ENCODE measurements at places on chromosomes 16 and 17.
A peak's percentile ranks its signal among the peaks of the same experiment; 100 is the strongest.

- DNase-seq, result peak; percentile 95
These were observed 536.9 kb upstream of the CDH11 start for GRCh38 chr16:65658787-65659220.

GRCh38 chr16:11350519-11350918 lies 5.3 kb downstream of the RMI2 start:
- DNase-seq, result no peak

DNA sequence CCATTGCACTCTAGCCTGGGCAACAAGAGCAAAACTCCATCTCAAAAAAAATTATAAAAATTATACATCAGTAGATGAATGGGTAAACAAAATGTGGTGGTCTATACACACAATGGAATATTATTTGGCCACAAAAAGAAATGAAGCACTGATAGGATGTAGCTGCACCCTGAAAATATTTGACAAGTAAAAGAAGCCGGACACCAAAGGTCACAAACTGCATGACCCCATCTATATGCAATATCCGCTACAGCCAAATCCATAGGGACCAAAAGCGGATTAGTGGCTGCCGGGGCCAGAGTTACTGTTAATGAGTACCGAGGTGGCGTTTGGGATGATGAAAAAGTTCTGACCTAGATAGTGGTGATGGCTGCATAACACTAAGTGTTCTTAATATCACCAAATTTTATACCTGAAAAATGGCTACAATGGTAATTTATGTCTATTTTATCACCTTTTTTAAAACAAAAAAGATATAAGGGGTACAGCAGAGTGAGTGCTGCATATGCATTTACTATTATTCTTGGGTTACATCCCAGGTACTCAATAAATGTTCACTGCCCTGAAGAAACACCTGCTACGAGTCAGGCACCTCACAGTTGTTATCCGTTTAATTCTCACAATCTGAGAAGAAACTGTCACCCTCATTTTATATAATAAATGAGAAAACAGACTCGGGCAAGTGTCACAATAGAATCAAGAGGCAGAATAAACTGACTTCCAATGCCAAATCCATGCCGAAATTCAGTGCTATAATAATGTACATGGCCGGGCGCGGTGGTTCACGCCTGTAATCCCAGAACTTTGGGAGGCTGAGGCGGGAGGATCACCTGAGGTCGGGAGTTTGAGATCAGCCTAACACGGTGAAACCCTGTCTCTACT lies 807 bp upstream of the HBQ1 start:
- no peak for DNase-seq

- no peak for DNase-seq
These were observed 727.8 kb downstream of the CDH11 start for GRCh38 chr16:64394061-64394460.

GRCh38 chr16:81077076-81077940 lies at the start of gene C16orf46:
Gene C16orf46 (minus strand): TSS chr16:81077238. CDS start chr16:81063955, 13,283 bp downstream.
- peak; percentile 90 for DNase-seq

DNA sequence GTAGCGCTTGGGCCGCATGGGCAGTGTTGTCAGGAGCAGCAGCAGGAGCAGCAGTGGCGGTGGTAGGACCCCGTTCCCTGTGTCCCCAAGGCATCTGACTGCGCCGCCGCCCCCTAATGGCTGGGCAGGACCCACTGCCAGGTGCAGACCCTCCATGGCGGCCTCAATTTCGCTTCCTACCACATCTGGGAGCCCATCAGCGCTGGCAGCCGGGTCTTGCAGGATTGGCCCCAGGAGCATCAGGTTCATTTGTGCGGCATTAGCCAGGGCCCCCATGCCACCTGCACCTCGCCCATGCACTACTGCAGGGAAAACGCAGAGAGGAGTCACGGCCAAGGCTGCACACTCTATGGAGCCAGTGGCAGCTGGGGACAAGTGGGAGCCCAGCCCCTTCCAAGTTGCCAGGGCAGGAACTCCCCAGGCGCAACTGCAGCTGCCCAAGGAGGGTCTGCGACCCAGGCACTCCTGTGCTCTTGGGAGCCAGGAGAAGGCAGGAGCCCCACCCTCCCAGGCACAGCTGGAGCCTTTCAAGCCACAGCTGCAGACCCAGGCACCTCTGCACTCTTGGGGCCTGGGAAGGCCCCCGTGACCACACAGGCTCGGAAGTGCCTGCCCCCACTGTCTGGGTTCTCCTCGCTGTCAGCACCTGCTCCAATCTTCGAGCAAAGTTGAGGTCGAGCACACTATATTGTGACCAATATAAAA lies 594.2 kb downstream of the KCNJ18 start:
- DNase-seq, result no peak

DNA sequence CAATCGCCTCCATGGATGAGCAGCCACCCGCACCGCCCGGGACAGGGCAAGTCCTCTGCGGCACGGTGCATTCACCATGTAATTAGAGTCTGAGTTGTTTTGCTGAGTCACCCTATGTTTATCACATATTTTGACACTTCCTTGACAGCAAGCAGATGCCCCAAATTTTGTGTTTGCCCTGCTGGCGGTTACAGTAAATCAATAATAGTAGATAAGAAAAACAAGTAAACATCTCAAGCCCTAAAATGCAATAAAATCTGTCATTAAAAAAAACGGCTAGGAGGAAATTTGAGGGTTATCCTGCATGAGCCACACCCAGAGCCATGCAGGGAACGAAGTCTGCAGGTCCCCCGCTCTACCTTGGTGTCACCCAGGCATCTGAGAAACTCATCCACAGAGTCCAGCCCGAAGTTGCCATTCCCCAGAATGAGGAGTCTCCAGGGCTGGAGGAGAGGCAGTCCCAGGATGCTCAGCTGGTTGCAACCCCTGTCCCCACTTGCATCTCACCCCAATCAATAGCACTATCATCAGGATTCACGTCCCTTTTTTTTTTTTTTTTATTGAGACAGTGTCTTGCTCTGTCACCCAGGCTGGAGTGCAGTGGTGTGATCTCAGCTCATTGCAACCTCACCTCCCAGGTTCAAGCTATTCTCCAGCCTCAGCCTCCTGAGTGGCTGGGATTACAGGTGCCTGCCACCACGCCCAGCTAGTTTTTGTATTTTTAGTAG lies 16.5 kb upstream of the ST6GALNAC1 start:
- DNase-seq, result peak; percentile 50

GRCh38 chr17:29597361-29598172 lies 4.6 kb downstream of the ANKRD13B start:
- DNase-seq, result no peak

- no peak for DNase-seq
These were observed 36.2 kb downstream of the SMG6 start for GRCh38 chr17:2267354-2267753.

GRCh38 chr17:1533661-1534325 lies 17.4 kb upstream of the INPP5K start:
- DNase-seq, result no peak

DNA sequence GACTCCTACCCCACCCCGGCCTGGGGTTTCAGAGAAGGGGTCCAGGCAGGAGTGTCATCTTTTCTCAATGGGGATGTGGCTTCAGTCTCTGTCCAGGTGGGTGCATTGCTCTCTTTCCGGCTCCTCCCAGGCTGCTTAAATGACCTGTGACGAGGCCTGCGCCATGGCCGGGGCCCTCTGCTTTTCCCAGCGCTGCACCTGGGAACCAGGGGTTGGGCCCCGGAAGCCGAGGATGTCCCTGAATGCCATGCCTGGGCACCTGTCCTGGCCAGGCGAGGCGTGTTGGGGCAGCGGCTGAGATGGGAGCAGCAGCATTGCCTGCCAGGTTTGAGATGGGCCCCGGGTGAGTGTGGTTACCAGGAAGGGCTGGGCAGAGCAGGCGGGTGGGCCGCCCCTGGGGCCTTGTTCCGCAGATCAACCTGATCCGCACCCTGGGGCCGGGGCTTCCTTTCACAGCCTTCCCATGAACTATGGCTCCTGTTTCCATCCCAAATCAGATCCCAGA lies 147.4 kb downstream of the SEC14L1 start:
- peak; percentile 22 for DNase-seq

DNA sequence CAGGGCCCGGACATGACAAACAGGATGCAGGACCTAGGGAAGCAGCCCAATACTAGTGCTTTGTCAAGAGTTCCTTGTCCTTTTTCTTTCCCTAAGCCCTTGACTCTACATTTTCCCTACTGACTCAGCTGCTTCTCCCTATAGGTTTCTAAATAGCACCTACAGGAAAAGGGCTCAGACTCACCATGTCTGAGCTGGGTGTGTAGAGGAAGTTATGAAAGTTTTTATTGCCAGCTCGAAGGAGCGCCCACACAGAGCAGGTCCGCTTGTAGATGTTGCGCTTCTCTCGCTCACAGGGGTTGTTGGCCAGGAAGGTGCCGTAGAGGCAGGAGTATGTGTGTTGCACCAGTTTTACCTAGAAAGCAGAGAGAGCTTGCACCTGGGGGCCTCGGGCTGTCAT lies 10.6 kb downstream of the MTMR4 start:
- DNase-seq, result no peak

- no peak for DNase-seq
These were observed 26.2 kb downstream of the WSCD1 start for GRCh38 chr17:6096201-6097004.

DNA sequence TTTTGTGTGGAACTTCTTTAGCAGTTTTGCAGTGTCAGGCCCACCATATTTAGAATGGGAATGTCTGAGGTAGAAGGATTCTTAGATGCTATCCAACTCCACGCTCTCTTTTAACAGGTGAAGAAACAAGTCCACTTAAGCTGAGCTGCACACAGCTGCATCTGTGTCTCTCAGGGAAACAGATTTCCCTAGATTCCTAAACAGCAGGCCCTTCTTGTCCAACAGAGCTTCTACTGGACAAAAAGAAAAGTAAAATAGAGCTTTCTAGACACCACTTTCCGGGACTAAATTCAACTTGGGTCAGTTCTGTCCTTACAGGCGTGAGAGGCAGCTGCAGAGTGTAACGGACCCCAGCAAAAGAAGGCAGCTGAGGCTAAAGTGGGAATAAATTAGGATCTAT lies 51.7 kb downstream of the SNX11 start:
- DNase-seq, result no peak

GRCh38 chr16:56600398-56600999 lies 7.9 kb upstream of the MT2A start:
- DNase-seq, result peak; percentile 68

GRCh38 chr17:82780971-82781893 lies 29.4 kb downstream of the TBCD start:
- DNase-seq, result no peak

DNA sequence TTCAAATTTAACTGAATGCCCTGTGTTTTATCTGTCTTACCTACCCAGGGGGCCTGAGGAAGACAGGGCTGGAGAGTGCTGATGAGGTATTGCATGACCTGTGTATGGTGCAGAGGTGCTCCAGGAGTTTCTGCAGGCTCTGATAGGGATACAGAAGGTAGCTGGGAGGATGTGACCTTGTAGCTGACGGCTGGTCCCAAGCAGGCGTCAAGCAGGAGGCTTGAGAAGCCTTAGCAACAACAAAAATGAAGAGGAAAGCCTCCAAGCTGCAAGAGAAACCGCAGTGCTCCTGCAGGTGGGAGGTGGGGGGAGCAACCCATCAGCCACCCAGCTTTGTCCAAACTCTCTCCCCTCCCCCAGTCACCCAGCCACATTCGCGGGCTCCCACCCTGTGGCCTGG lies 40.4 kb downstream of the LAT start:
- DNase-seq, result no peak

- DNase-seq, result peak; percentile 11
These were observed 1.9 kb downstream of the GLIS2 start for GRCh38 chr16:4317532-4318450.

GRCh38 chr17:48048384-48049126 lies 396 bp downstream of the NFE2L1 start:
- DNase-seq, result peak; percentile 90

DNA sequence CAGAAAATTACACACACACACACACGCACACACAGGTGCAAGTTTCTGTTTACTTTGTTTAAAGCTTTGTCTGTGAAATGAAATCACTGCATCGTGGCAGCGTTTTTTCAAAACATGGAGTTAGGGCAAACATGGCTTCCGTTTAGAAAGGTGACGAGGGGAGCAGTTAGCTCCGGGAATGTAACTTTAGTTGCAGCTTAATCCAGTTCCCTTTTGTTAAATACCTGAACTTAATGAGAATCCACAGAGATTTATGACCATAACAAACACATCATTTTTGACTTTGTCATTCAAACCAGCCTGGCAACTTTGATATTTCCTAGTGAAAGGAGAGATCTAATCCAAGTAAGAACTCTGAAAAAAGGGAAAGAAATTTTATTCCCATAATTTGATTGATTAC lies 12.1 kb downstream of the HS3ST3A1 start:
- peak; percentile 71 for DNase-seq

DNA sequence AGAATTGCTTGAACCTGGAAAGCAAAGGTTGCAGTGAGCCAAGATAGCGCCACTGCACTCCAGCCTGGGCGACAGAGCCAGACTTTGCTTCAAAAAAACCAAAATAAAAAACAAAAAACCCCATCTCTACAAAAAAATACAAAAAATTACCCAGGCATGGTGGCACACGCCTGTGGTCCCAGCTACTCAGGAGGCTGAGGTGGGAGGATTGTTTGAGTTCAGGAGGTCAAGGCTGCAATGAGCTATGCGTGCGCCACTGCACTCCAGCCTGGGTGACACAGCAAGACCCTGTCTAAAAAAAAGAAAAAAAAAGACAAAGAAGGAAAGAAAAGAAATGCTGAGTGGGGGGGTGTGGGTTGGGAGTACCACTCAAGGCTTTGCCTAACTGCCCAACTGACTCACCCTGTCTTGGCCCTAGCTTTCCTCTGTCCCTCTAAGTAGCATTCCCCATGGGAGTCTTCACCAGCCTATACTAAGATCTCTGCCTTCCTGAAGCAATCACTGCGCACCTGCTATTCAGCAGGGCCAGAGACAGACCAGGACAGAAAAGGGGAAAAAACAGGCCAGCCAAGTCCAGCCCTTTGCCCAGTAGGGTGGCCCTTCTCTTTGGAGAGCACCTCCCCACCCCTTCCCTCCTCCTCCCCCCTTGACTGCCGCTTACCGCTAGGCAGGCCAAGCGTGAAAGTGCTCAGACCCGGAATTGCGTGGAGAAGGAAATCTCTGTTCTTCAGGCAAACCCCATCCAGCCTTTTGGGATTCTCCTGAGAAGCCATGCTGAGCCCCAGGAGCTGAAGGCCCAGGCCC lies 45.8 kb downstream of the RTN4RL1 start:
- no peak for DNase-seq

- DNase-seq, result peak; percentile 73
These were observed at the start of gene SIAH1 for GRCh38 chr16:48385253-48386150. Gene SIAH1 (minus strand): TSS chr16:48385413. CDS start chr16:48362428, 22,985 bp downstream.

- DNase-seq, result no peak
These were observed 59.9 kb downstream of the FBXL20 start for GRCh38 chr17:39341541-39341940.

DNA sequence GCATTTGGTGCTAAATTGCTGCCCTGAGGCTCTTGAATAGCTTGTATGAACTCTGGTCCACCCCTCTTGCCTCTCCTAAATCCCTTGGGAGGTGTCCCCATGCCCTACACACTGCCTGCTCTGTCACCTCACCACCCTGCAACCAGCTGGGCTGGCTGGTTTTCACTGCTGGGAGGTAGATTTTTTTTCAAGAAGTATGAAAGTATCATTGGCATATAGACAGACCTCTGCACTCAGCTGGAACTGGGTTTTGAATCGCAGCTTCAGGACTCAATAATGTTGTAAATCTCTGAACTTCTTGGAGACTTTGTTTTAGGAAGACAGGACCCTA lies 184.9 kb downstream of the MSI2 start:
- DNase-seq, result no peak

Measured in PC-3 (cell line).